ENCODE measurements at places on chromosomes 4 and X.

DNA sequence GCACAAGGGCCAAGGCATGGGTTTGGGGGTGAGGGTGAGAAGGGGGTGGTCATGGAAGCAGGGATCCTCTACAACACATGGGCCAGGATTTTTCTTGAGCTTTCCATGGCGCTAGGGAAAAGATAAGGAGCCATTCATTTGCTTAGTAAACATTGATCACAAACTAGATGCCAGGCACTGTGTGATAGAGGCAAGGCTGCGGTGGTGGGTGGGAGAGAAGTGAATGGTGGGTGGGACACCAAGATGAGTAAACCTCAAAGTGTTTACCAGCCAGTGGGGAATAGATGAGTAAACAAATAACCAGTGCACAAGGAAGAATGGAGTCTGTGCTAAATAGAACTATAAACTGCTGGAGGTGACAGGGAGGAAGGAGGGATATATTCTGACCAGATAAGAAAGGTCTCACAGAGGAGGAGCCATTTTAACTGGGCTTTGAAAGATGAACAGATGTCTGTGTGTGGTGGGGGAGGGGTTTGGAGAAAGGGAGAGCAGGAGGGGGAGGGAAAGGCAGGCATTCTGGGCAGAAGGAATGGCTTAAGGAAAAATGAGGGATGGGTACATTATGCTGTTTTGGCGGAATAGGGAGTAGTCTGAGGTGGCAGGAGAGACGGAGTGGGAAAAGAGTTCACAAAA is 48.0 kb upstream of the LAS1L start:
- DNase-seq: no peak

GRCh38 chr4:87531621-87532020 is 2.4 kb upstream of the SPARCL1 start:
- DNase-seq: no peak

DNA sequence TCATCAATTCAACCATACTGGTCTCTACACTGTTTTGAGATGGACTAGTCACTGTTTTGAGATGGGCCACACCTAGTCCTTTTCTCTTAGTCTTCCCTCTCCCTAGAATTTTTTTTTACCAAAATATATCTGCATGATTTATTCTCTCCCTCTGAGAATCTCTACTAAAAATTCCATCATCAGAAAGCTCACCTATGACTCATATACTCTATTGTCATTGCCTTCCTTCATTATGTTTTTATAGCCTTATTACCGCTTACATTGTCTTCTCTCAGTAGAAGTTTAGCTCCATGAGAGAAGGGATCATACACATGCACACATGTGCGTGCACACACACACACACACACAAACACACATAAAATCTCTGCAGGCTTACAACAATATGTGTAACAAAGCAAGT is 303.6 kb downstream of the PCDH10 start:
- DNase-seq: no peak

GRCh38 chrX:21975812-21976211 is 35.3 kb downstream of the SMS start:
- peak; percentile 74 for DNase-seq

DNA sequence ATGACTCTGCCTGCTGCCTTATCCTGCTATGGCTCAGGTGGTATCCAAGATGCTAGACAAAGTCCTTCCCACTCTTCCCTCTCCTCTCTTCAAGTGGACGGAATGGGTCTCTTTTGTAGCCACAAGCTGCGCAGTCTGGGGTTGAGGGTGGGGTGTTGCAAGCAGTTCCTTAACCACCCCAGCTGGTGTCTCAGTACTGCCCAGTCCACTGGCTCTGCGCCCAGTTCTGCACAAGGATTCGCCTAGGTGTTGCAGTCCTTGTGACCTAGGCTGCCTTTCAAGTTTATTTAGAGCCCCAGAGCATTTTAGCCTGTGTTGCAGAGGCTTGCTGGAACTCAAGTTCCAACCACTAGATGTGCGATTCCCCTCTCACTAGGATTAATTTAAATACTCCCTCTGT is 120.7 kb downstream of the NEXMIF start:
- no peak for DNase-seq

DNA sequence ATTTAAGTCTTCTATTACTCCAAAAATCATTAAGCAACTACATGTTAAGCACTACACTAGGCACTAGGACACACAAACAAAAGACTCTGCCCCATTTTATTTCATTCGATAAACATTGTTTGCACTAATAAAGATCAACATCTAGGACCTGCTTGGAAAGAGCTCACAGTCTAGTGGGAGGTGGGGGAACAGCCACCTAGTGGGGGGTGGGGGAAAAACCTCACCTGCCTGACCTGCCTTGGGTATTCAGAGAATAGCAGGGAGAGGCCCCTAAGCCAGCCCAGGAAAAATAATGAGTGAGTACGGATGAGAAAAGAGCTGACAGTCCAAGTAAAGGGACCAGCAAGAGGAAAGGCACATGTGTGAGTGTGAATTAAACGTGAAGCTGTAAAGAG is 52.2 kb downstream of the PRDM5 start:
- peak; percentile 4 for DNase-seq

DNA sequence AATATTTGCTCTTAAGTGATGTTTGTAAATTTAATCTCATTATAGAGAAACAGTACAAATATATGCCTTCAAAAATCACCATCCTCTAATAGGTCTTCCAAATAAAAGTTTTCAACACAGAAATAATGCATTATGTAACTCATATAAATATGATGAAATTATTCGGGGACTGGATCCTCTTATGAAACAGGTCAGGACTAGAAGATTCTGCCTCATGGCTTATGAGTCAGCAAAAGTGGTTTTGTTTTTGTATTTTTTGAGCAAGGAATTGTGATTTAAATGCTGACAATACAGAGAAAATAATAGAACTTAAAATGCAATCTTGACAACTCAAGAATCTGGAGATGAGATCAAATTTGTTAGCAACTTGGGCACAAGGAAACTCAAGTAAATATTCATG is 179.7 kb upstream of the NDP start:
- no peak for DNase-seq

DNA sequence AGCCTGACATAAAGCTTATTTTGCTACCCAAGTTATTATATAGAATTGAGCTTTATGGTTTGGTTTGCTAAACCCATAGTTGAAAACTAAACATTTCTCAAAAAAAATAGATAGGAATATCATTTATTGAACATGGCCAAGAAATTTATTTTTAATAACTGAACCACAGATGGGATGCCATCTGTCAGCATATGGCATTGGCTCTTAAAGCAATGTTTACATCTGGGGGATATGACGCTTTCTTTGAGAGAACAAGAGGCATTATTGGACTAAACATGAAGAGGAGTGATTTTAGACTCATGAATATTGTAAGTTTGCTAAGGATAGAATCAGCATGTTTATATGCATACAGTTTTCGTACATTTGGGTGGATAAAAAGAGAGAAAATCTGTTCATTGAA is 132.6 kb upstream of the SLIT2 start:
- no peak for DNase-seq

DNA sequence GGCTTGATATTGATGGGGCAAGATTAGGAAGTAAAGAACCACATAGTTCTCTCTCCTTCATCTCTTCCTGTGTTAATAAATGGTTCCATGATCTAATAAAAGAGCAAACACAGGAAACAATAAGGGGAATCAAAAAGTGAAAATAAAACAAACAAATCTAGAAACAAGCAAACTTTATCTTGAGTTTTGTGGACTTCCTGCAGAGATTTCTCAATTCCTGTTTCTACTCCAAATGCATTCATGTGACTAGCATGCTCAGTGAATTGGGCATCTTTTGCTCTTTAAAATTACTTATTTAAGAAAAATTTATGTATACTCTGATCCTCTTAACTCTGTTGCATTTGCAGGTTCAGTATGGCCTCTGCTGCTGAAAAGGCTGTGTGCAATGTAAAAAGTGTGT is 682.0 kb downstream of the KCTD8 start:
- peak; percentile 29 for DNase-seq

DNA sequence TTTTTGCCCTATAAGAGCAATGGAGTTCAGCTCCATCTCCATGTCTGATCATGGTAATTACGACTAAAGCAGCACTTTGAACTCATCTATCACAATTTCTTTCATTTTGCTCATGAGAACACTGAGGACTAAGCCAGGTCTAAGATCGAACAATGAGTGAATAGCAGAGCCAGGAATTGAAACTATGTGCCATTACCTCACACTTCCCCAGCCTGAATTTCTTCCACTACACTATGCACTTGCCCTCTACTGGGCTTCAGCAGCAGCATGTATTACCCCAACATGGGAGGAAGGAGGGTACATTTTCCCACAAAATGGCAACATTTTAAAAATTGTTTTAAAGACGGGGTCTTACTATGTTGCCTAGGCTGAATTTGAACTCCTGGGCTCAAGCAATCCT is 274.7 kb upstream of the FGF13 start:
- no peak for DNase-seq

DNA sequence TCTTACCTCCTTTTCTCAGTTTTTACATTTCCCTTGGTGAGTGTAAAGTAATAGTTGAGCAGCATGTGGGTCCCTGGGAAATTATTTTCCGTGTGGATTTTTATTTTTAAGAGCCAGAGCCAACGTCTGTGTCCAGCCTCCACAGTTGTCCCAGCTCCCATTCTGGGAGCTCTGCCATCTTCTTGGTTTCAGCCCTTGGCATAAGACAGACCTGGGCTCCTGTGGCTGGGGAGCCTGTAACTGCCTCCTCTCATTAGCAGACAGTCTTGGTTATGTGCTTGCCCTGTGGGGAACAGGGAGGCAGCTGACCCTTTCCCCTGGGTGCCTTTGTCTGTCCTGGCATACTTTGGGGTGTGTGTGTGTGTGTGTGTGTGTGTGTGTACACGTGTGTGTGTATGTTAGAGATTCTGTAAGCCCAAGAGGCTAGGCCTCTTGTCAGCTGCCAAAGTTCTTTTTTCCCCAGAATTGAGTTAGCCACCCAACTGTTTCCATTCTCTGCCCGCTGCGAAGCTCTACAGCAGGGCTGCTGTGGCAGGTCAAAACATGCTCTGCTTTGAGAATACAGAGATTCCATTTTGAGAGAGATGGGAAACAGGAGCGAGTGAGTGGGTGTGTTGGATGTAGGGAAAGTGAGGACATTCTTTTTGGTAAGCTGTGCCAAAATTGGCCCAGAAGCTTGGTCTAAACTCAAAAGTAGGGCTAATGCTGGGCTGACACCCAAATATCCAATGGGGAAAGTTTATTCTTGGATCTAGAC is 140.7 kb downstream of the TMEM164 start:
- peak; percentile 69 for DNase-seq

DNA sequence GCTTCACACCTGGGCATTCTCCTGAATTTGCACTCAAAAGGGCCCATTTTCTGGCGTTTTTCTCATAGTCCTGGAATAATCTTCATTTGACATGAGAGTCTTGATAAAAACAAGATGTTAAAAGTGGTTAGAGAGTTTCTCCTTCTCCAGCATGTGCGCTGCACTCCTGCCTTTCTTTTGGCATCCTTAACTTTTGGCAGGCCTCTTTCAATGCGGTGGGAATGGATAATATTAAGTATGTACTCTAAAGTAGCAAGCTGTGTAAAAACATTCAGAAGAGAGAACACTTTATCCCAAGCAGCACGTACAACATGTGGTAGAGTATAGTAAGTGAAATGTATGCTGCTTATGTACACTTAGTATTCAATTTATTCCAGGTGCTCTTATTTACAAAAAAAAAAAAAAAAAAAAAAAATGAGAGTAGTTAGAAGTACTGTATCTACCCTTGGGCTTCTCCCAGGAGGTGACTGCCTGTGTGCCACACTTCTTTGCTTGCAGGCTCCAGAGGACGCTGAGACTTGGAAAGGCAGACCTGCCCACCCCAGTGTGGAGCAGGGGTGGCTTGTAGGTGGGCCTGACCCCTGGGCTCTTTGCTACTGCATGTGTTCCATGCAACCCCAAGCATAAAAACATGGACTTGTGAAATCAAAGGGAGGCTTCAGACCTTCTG is 3.9 kb downstream of the FGF2 start:
- DNase-seq: no peak

DNA sequence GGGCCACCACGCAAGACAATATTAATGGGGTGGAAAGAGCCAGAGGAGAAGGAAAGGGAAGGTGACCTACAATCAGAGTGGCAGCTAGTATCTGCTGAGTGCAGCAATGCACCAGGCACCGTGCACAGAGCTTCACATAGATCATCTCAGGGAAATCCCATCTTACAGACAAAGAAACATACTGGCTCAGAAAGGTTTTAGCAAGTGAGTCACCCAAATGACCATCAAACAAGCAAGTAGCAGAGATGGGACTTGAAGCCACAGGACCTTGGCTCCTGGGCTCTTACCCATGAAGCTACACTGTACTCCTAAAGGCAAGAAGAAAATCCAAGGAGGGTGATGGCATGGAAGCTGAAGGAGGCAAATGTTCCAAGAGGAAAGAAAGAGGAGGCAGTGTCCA is 6.8 kb downstream of the ANXA5 start:
- no peak for DNase-seq

- no peak for DNase-seq
These were observed 1882.9 kb upstream of the AGA start for GRCh38 chr4:179325181-179325580.

DNA sequence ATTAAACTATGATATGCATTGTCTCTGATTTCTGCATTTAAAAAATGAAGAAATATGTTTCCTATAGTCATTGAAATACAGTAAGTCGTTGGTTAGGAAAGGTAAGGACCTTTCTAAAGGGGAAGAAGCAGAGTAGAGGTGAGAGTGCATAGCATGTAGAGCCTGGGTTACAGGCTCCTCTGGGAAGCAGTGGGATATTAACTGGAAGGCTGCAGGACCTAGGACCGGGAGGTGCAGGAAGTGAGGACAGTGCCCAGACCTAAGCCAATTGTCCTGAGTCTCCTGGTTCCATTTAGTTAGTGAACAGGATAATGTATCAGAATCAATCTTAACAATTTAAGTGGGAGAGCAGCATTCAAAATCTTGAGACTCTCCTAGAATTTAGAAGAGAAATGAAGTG is 237.1 kb upstream of the NUDT6 start:
- DNase-seq: no peak

GRCh38 chr4:56186808-56187523 is 200.3 kb downstream of the AASDH start:
- DNase-seq: no peak

- DNase-seq: no peak
These were observed 6.0 kb downstream of the GRIA3 start for GRCh38 chrX:123190096-123190495.

GRCh38 chr4:16123356-16124084 is 39.7 kb upstream of the PROM1 start:
- DNase-seq: peak; percentile 76

DNA sequence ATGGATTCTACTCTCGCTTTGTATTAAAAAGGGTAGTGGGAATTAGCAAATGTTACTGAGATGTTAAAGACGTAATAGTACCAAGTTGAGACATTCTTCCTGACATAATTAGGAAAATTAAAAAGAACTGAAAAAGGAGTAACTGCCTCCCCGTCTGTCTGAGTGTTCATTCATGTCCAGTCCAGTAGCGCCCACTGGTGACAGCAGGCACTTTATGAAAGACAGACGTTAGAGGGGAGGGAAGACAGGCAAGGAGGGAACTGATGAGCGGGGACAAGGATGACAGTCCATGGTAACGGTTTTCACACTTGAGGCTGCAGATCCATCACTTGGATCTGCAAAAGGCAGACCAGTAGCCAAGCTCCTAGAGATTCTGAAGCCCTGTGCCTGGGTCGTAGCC is 326.7 kb downstream of the STK32B start:
- DNase-seq: no peak
